ENCODE measurements at places on chromosomes 3 and 15.

DNA sequence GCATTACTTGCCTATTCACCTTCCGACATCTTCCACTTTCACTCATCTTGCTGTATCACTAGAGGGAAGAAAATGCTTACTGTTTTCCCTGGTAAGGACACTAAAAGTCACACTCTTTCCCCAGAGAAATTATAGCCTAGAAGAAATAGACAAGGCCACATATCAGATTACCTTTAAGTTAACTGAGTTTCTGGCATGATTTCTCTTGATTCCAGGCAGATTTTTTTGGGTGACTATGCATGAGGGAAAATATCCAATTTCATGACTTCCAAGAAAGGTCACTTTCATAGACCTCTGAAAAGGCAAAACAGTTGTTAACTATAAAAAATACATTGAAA is 30.3 kb downstream of the TCF12 start:
- DNase-seq, result no peak

- DNase-seq, result no peak
These were observed 19.5 kb upstream of the TIMP4 start for GRCh38 chr3:12178091-12178820.

DNA sequence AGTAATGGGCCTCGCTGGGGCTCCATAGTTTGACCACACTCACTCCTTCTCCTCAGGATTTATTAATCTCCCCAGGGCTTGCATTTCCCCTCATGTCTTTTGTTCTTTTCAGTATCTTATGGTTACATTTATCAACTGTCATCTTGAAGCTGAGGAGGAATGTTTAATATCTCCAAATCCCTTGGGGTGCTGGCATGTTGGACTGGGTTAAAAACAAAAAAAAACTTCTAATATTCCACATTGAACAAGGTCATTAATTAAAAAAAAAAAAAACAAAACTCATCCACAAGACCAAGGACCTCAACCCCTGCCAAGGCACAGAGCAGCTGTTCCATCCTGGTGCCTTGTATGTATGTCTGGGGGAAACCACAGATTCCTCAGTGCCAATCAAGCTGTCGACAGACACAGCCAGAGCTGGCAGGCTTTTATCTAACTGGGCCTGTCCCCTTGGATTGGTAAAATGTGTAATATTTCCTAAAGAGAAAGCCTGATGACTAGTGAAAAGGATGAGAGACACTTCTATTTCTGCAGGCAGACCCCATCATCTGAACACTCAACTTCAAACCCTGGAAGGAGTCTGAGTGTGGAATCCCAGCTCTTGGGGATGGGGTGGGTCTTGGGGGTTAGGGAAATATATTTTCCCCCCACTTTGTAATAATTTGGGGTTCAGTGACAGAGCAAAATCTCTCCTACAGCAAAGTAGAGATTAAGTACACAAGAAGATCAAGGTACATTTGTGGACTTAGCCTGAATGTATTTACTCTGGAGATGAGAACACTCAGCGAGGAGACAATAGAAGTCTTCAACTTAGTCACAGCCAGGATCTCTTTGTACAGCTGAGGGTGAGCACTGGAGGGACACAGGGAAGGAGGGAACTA is 69.1 kb downstream of the TTC23 start:
- no peak for DNase-seq

DNA sequence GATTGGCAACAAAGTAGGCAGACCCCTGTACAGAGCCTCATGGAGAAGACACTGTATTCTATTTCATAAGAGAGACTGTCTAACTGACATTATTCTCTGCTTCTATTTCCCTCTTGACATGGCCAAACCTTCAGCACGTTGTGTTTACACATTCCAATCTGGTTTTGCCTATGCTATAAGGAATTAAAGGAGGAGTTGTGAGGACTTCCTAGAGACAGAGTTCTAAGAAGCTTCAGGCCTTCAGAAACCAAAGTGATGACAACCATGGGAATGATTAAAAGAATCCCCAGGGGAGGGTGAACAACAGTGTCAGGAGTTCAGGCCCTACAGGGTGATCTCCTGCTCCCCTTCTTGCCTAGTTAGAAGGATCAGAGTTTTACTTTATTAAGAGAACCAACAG is 44.9 kb upstream of the CAPN7 start:
- DNase-seq, result no peak

DNA sequence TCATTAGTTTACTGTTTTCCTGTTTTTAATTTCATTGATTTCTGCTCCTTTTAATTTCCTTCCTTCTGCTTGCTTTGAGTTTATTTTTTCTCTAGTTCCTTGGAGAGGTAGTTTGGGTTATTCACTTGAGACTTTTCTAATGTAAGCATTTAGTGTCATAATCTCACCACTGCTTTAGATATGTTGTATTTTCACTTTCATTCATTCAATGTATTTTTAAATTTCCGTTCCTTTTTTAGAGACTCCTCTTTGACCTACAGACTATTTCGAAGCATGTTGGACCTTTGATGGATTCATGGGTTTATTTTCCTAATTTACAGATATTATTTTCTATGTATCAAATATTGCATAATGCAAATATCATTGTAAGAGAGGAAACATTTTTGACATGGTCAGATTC is 23.3 kb downstream of the KLHL18 start:
- DNase-seq, result no peak

DNA sequence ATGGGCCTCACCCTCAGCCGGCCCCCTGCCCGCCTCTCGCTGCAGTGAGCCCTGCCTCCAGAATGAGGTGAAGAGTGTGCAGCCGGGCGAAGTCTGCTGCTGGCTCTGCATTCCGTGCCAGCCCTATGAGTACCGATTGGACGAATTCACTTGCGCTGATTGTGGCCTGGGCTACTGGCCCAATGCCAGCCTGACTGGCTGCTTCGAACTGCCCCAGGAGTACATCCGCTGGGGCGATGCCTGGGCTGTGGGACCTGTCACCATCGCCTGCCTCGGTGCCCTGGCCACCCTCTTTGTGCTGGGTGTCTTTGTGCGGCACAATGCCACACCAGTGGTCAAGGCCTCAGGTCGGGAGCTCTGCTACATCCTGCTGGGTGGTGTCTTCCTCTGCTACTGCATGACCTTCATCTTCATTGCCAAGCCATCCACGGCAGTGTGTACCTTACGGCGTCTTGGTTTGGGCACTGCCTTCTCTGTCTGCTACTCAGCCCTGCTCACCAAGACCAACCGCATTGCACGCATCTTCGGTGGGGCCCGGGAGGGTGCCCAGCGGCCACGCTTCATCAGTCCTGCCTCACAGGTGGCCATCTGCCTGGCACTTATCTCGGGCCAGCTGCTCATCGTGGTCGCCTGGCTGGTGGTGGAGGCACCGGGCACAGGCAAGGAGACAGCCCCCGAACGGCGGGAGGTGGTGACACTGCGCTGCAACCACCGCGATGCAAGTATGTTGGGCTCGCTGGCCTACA is 8.5 kb downstream of the GRM2 start:
- no peak for DNase-seq

Measured in activated T-cell treated with anti-CD3 and anti-CD28 coated beads for 1 hour (primary cell).